ENCODE measurements at places on chromosomes 2 and 18.

DNA sequence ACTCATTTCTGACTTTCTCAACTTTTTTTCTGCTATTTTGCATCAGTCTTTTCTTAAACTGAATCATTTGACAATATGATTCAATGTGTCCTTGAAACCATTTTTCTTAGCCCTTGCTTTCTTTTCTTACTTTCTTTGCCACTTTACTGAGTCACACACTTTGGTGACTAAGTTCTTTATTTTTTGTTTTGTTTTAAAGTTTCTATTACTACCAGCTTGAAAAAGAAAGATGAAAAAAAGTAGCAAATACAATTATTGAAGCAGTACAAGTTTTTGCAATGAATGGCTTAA, 116.5 kb downstream of the DOCK10 start:
- DNase-seq, result no peak

DNA sequence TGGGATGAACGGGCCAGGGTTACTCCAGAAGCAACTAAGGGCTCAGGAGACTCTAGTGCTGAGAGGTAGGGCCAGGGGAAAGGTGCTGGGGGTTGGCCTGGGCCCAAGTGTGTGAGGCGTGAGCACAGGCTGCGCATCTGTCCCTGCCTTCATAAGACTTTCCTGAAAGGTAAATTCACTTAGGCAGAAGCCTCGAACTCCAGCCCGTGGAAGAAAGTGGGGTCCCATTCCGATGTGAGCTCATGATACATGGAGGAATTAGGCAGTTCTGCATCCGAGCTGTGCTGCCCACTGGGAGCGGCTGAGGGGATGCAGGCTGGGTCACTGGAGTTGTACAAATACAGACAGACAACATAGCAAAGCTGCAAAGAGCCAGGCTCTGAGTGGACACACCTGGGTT, 16.2 kb downstream of the PARD6G start:
- DNase-seq, result no peak

- no peak for DNase-seq
These were observed 5.3 kb upstream of the KCTD18 start for GRCh38 chr2:200515155-200515554.

- DNase-seq, result no peak
These were observed 133.6 kb upstream of the MC4R start for GRCh38 chr18:60506190-60506589.

- DNase-seq, result no peak
These were observed 17.2 kb downstream of the IFIH1 start for GRCh38 chr2:162301151-162301804.

- no peak for DNase-seq
These were observed 14.4 kb downstream of the DNAJC10 start for GRCh38 chr2:182730486-182730885.

DNA sequence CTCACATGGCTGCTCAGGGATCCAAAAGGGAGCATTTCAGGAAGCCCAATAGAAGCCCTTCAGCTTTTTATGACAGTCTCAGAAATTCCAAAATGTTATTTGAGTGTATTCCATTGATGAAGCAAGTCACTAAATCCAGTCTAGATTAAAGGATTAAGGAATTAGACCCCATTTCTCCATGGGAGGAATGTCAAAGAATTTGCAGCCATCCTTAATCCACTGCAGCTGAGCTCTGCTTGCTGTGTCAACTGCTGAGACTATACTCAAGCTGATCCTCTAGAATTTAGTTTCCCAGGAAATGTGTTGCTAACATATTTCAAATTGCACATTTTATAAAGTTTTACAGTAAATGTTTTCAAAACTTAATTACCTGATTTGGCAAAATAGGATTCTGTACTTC, 28.4 kb upstream of the C2orf69 start:
- no peak for DNase-seq

- DNase-seq, result no peak
These were observed 222.0 kb downstream of the LDLRAD4 start for GRCh38 chr18:13440277-13441248.

GRCh38 chr2:11822746-11823451, 76.5 kb downstream of the LPIN1 start:
- DNase-seq, result no peak

- no peak for DNase-seq
These were observed 187.6 kb upstream of the NRP2 start for GRCh38 chr2:205494537-205495235.

GRCh38 chr18:57583297-57583835, 3.1 kb downstream of the FECH start:
- DNase-seq, result no peak

DNA sequence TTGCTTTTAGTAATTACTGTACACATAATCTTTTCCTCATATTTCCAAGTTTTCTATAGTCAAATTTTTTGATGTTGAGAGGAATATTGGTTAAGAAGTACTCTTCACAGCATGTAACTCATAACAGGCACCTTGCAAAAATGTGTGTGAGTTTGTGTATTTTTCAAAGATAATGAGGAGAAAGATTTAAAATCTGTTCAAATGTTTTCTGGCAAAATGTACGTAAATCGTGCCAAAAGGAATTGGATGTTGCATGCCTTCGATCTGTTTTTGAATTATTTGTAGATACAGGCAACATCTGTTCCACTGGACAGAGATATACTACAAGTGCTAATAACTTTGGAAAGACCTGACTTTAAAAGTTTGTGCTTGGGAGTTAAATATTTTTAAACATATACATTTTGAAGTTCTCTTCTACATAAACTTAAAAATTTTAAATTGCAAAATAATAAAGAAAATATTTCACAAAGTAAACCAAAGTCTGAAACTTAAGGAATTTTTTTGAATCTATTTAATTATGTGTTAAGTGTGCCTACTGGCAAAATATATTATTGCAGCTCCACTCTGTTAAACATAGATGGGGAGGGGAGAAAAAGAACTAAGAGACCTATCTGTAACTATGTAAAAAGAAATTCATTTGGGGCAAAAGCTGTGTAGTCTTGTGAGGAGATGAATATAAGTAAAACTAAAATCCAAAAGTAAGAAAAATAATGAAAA, 133.5 kb upstream of the UBE2E3 start:
- no peak for DNase-seq

DNA sequence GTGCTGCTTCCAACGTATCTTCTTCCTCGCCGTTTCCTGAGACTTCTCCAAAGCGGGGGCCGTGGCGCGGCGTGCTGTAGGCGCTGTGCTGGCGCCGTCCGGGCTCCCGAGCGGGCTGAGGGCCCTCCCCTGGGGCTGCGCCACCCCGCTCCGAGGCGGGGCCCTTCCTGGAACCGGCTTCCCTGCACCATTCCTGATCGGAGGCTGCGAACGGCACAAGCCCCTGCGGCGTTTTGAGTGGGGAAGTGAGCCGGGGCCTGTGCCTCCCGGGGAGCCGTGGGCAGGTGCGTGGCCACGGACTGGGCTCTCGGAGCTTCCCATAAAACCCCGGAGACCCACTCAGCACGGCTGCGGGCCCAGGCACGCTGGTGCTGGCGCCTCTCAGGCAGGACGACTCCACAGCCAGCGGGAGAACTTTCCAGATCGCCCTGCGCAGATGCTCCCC, 74.7 kb downstream of the PSMG2 start:
- DNase-seq, result no peak

DNA sequence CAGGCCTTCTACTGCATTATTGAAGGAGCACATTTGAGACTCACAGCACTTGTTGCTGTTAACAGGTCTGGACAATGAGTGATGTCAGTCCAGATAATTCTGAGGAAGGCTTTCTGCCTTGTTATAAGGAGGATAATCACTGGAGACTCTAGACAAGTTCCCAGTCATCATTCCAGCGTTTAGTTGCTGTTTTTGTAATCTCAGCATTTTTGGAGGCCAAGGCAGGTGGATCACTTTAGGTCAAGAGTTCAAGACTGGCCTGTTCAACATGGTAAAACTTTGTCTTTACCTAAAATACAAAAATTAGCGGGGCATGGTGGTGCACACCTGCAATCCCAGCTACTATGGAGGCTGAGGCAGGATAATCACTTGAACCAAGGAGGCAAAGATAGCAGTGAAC, 39.6 kb upstream of the TRIM43B start:
- DNase-seq, result no peak

- no peak for DNase-seq
These were observed 1165.7 kb upstream of the PIK3C3 start for GRCh38 chr18:40789286-40789685.

- DNase-seq, result no peak
These were observed 100.5 kb downstream of the SPOPL start for GRCh38 chr2:138602166-138602460.

GRCh38 chr2:15838481-15839090, 101.8 kb upstream of the MYCN start:
- DNase-seq, result no peak

- DNase-seq, result no peak
These were observed 65.8 kb downstream of the FAM210A start for GRCh38 chr18:13660510-13660909.

GRCh38 chr2:219497495-219498279, 1.0 kb upstream of the GMPPA start:
- DNase-seq, result peak; percentile 95

GRCh38 chr2:19070886-19071285, 287.5 kb downstream of the OSR1 start:
- DNase-seq, result no peak

DNA sequence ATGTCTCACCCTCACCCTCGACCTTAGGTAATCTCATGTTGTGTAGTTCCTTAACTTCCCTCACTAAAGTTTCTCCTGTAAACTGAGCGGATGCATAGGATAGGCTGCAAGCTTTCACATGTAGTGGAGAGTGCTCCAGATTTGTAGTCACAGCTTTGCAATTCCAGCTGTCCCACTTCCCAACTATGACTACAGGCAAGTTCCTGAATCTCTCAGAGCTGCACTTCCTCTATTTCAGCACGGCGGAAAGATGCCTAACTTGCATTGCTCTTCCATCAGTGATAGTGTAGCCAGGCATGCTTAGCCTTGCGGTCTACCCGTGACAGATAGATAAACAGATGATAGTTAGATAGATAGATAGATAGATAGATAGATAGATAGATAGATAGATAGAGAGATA, 183.1 kb upstream of the CCDC68 start:
- no peak for DNase-seq

DNA sequence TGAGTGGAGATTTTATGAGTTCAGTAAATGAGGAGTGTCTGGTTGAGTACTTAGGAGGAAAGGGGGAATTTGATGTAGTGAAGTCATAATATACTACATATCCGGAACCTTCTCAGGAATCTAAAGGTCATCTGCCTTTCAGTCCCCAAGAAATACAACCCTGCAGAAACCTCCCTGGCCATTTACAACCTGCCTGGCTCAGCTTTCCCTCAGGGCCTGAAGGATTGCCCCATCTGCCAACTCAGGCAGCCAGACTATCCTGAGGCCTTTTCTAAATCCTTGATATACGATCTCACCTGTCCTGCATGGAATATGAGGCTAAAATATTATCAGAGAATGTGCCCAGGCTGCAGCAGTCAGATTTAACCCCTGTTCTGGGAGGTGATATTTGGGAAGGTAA, 165.4 kb upstream of the SPOPL start:
- DNase-seq, result no peak

DNA sequence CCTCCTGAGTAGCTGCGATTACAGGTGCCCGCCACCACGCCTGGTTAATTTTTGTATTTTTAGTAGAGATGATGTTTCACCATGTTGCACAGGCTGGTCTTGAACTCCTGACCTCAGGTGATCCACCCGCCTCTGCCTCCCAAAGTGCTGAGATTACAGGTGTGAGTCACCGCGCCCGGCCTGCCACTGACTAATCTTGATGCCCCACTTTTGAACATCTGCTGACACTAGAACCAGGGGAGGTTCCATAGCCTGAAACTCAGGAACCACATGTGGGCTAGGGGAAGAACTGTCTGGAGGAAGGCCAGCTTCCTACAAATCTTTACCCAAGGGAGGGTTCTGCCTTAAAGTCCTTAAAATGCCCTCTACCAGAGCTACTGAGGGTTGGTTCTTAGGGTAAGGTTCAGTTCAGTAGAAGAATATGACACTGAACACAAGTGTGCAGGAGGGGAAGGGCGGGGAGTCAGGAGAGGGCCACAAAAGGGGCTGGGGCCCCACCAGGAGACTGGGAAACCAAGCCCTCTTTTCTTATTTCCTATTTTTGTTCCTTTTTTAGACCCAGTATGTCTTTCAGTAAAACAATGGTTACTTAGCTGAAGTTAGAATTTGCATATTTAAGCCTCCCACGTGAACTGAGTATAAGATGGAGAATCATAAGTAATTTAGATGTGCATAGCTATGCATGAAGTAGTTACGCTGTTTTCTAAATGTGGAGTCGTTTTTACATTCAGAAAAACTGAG, 6.3 kb upstream of the RAB31 start:
- no peak for DNase-seq

GRCh38 chr2:25497229-25497917, 155.6 kb upstream of the DNMT3A start:
- DNase-seq, result no peak

GRCh38 chr2:42084231-42084671, 36.4 kb downstream of the PKDCC start:
- peak; percentile 60 for DNase-seq

GRCh38 chr2:204472375-204472774, 72.9 kb upstream of the PARD3B start:
- no peak for DNase-seq

GRCh38 chr2:30761226-30761625, 46.0 kb downstream of the CAPN13 start:
- DNase-seq, result no peak

DNA sequence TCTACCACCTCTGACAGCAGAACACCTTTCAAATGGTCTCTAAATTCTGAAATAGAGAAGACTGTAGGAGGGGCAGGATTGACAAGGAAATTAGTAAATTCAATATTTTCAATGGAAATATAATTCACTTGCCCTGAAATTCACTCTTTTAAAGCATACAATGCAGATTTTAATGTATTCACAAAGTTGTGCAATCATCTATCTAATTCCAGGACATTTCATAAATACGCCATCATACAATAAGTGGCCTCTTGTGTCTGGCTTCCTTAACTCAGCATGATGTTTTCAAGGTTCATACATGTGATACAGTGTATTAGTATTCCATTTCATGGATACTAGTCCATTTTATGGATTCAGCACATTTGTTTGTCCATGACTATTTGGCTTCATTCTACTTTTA, 74.2 kb downstream of the ZRANB3 start:
- DNase-seq, result no peak

DNA sequence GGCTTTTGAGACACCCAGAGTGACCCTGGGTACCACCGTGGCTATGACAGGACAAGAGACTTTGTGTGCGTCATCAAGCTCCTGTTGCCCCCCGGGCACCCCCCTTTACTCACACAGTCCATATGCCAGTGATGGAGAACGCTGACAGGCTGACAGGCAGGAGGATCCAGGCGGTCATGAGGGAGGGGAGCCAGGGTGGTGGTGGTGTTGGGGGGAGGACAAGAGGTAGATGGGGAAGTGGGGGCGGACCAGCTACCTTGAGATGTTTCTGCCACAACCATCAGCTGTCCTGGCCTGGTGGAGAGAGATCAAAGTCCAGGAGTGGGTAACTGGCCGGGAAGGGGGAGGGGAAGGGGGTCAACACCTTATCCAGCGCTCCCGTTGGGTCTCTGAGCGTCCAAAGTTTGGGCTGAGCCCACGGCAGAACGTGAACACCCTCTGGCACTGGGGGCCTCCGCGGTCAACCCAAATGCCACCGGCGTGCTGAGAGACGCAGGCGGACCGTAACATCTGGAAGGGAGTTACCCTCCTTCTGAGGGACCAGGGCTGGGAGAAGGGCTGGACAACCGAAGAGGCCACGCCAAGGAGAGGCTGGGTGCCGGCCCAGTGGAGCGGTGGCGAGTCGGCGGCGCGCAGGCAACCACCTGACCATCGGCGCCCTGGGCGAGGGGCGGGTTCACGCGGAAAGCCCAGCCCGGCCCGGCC, 575 bp downstream of the TMEM150A start:
- peak; percentile 47 for DNase-seq
